ENCODE measurements at places on chromosomes 16 and 17.
A peak's percentile ranks its signal among the peaks of the same experiment; 100 is the strongest.

DNA sequence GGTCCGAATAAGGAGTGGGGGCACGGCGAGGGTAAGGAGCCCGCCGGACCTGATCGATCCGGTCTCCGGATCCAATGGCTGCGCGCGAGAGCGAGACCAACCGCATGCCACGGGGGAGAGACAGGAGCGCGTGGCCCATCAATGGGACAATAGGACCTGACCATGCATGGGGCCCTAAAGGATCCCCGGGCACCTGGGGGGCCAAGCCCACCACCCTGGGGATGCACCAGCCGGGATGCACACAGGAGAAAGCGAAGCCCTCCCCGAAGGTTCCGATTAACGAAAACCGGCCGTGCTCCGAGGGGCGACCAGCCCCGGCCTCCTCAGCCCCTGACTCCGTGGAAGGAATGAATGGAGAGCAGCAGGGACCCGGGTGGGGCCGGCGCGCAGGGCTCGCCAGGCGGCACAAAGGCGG lies 525 bp downstream of the JPT1 start:
- DNase-seq = peak; percentile 28

DNA sequence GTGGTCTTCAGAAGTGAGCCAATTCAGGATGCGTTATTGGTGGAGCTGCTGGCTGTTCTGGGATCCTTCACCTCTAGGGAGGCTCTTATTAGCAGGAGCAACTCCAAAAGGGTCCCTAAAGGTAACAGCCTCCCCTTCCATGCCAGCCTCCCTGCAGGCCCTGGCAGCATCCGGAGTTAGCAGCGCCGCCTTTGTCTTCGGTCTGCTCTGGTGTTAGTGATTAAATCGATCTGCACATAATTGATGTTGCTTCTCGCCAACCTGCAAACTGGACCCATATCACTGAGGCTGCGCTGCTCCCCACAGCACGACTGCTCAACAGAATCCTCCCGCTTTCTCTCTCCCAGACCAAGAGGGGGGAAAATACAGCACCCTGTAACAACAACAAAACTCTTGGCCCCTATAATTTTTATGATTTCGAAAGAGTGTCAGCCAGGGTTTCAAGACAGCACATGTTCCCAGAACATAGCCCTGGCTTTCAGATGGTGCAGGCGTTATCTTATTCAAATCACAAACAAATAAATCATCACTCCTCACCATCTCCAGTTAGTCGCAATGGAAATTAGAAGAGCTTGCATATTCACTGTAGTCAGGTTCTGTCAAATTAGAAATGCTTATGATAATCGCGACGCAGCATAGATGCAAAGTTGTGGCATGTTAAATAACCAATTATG lies 76.0 kb downstream of the IRX3 start:
- no peak for DNase-seq

DNA sequence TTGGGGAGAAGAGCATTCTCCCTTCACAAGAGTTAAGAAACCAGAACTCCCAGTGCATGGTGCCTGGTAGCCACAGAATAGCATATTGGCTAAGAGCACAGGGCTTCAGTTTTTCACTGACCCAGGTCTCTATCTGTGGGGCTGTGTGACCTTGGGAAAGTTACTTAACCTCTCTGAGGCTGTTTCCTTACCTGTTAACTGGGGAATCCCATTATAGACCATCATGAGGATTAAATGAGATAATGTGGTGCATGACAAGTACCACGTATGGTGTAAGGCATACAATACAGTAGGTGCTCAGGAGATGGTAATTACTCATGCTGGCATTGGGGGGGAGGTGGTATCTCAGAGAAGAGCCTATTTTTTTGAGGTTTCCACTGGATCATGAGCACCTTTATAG lies 33.6 kb downstream of the BEAN1 start:
- DNase-seq = no peak

GRCh38 chr16:68786685-68787418 lies 49.8 kb downstream of the CDH1 start:
- DNase-seq = no peak

- DNase-seq = no peak
These were observed 470.7 kb downstream of the SOX9 start for GRCh38 chr17:72591289-72592241.

GRCh38 chr17:50051082-50051576 lies 4.8 kb upstream of the ITGA3 start:
- DNase-seq = peak; percentile 86

DNA sequence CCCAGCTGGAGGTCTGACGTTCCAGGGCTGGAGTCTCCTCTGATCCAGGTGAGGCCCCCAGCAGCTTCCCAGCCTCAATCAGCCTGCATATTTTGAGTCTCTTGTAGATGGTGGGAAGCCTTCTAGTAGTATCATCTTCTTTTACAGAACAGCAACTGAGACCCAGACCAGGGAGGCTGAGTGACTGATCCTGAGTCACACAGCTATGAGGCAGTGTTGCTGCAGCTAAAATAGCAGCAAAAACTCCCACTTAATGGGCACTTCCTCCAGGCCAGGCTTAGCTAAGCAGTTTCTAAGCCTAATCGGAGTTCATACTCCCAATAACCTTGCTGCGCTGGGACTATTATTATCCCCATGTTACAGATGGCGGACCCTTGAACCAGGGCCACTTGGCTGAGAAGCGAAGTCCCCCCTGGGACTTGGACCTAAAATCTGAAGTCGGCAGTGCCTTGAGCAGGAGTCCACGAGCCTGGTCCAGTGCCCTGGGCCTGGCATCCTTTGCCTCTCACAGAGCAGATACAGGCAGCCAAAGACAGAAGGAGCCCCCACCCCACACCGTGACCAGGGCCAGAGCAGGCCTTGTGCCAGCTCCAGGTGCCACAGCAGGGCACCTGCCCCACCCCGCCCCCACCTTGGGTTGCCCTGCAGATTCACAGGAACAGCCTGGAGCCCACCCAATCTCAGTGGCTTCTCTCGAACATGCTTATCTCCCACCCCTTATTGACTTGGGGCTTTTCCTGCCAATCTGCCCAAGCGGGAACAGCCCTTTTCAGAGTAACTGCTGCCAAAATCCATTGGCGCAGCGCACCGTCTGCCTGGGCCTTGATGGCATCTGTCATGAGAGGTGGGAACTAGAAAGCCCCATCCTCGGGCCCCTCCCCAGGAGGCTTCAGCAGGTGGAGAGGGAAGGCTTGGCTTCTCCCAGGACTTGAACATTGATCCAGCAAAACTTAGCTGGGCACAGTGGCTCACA lies 65.1 kb downstream of the SOCS1 start:
- peak; percentile 26 for DNase-seq

DNA sequence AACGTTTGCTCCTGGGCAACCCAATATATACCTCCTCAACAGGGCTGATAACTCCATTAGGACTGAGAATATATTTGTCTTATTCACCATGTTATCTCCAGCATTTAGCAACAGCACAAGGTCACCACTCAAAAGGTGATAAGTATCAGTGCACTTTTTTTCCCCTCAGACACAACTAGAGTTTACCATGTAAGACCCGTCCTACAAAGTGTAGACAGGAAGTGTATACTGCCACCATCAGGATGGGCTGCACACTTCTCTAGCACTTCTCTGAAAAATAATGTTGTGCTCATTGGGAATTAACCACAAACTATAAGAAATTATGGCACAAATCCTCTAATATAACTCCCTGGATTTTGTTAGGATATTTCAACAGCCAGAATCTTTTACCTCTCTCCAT lies 5.7 kb upstream of the VAT1L start:
- peak; percentile 11 for DNase-seq

GRCh38 chr17:75763613-75764416 lies 1.2 kb downstream of the GALK1 start:
- no peak for DNase-seq

DNA sequence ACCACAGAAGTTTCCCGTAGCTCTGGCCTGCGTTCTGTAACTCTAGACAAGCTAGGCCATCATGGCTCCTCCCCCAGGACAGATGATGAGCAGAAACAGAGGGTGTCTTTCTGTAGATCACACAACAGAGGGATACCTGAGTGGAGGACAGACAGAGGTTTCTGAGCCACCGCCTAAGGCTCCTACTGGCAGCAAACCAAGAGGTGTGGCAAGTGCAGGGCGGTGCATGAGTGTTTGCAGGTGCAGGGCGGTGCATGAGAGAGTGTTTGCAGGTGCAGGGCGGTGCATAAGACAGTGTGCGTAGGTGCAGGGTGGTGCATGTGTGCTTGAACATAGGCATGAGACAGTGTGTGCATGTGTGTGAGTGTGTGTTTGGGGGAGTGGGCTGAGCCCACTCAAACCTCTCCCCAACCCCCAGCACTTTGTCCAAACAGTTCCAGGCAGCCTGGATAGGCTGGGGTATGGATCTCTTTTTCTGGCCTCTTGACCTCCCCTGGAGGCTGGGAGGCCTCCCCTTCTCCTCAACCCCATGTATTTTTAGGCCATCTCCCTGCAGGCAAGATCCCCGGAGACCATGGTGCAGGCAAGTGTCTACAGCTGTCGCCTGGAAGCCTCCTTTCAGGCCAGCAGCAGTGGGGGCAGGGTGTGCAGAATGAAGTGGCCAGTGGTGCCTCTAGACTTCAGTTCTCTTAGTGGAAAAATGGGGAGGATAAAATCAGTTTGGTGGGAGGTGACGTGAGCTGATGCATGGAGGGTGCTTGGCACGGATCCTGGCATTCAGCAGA lies 53.4 kb upstream of the CBX4 start:
- DNase-seq = no peak

DNA sequence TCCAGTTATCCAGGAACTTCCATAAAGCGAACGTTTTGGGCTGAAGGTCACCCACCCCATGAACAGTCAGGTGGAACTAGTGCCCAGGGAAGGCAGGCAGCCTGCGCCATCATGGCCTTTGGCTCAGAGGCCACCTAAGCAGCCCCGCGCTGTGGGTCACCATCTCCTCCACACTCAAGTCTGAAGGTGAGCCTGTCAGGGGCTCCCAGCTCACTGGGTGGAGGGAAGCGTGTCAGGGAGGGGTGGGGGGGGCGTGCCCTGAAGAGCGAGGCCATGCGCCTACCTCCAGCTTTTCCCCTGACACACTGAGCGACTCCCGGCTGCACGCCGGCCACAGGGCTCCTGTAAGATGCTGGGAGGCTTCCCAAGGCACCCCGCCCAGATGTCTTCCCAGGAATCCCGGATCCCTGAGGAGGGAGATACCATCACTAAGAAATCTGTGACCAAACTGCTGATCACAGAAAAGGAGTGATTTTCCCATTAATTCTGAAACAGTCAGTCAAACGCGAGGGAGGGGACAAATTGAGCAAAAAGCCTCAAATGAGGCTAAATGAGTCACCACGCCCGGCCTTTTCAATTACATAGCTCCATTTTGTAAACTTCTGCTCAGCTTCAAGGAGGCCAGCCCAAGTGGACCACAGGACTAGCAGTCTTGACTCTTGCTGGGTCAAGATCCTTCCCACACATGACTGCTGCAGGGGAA lies 26.5 kb upstream of the SLC25A19 start:
- DNase-seq = no peak

GRCh38 chr16:86396901-86397311 lies 113.4 kb upstream of the FOXF1 start:
- peak; percentile 43 for DNase-seq

- no peak for DNase-seq
These were observed 175.3 kb upstream of the HS3ST3A1 start for GRCh38 chr17:13777003-13777402.
